ENCODE measurements at places on chromosomes 5 and 9.

DNA sequence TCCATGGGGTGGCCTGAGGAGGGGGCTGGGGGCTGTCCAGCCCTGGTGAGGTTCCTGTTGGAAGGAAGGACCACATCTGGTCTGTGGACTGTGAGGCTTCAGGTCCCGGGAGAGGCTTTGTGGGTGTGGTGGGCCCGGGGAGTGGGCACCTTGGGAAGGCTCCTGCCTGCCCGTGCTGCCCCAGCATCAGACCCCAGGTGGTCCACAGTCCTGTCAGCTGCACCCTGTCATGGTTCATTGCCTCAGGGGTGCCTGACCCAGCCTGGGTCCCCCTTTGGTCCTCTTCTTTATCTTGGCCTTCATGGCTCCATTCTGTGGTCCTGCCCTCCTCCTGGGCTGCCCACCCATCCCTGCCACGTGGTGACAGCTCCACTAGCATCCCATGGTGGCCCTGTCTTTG is 36.7 kb downstream of the WNK2 start:
- DNase-seq, result no peak

DNA sequence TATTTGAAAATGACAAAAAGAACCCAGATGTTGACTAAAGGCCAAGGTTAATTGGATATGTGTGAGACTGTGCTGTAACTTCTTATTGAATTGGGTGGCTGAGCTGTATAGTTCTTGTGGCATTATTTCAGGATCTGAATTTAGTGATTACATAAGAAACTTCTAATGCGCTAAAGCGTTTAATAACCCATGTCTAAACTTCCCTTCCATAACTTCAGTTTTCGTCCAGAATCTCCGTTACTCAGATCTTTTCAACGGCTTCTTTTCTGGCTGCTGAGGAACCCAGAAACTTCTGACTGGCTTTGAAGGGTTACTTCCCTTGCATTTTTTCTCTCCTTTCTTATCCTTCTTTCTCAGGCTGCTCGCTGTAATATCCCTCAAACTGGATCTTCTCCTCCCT is 28.1 kb upstream of the C9orf72 start:
- DNase-seq, result no peak

DNA sequence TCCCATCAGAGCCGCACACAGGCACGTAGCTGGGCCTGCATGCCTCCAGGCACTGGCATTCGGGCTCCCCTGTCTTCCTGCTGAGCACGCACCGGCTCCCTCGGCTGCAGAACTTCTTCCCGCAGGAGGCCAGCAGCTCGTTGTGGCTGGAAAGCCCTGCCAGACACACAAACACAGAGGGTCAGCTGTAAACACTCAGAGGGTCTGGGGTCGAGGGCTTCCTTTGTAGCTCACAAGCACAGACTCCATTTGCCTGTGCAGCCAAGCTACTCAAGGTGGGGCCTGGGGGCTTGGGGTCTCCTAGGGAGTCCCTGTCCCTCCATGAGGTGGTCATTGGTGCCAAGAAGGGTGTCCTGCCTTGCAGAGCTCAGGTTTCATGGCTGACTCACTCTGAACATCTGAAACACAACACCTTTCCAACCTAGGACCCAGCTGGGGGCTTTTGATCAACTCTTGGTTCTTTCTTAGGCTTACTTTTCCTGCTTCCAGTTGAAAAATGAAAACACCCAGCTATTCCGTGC is 211.4 kb downstream of the FSTL4 start:
- no peak for DNase-seq

DNA sequence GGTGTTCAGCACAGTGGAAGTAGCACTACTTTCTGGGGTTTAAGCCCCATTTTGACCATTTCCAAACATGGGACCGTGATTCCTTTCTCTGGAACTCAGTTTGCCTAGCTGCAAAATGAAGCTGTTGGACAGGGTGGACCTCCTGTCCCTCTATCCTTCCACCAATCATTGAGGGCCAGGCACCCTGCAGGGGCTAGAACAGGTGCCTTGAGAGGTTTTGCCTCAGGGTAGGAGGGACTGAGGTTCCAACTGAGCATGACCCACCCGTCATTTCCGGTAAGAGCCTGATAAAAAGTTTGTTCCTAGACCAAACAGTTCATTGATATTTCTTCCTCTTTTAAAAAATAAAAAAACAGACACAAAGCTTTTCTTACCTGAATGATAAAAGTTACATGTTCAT is 116.5 kb downstream of the MVB12B start:
- no peak for DNase-seq

DNA sequence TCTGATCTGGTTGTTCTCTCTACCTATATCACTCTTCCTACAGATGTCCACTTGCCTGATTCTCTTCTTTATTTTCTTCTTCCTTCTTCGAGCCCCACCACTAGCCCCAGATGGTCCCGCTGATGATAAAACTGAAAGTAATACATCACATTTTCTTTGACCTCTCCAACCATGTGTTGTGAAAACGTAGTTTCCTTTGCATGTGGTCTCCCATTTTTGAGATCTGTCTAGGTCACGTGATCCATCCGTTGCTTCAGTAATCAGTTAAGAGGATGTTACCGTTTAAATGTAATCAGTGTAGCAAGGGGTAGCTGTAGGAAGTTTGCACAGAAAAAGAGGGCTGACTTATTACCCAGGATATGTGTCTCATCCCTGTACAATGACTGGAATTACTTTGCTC is 426.3 kb upstream of the TLE4 start:
- DNase-seq, result no peak

DNA sequence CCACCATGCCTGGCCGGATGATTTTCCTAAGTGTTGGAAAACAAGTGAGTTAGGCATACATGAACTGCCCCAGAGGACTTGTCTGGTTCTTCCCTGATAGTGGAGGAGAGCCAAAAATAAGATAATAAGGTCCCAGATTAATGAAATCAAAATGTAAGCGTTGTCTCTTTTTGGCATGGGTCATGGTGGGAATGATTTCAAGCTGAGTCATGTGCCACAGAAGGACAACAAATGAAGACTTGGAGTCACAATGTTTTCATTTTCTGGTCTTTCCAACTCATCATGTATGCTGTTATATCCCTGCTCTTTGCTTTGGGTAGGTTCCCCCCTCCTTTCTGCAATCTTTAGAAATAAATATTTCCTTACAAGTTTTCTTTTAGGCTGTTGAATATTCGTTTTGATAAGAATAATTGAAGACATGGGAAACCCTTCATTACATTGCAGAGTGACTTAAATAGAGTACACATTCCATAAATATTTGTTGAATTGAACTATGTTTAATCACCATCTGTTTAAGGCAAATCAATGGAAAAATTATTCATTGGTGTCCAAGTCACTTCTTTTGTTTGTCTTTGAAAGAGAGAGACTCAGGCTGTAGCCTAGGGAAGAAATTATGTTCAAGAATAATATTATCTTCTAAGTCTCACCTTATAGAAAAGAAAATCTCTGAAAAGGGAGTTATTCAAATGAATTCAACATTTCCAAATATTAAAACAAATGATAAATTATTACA is 196.3 kb downstream of the CSNK1G3 start:
- DNase-seq, result no peak

DNA sequence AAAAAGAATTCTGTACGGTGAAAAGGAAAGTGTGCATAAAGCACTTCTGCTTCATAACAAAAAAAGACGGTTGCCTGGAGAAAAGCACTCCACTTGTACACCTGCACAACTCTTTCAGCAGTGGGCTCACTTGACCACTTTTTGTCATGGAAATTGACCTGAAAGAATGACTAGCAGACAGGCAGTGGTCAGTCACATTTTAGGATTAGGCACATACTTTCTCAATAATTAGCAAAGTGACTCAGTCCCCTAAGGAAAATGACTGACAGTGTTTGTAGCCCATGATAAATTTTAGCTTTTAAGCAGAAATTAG is 169.3 kb downstream of the FANCC start:
- DNase-seq, result no peak

- DNase-seq, result no peak
Observed at GRCh38 chr9:3850098-3850497, 324.3 kb upstream of the RFX3 start.

DNA sequence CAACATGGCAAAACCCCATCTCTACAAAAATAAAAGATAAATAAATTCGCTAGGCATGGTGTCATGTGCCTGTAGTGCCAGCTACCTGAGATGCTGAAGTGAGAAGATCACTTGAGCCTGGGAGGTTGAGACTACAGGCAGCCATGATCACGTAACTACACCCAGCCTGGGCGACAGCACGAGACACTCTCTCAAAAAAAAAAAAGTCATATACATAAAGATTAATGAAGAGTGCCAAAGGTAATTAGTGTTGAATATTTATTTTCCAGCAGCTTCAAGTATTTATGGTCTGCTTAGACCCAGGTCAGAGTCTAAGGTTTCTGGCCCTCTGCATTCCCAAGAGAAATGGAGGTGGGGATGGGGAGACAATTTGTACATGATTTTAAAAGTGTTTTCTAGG is 167.7 kb downstream of the CD180 start:
- DNase-seq, result no peak

GRCh38 chr5:1027631-1028441 is 19.2 kb downstream of the NKD2 start:
- DNase-seq, result no peak

GRCh38 chr9:25677301-25678146 is 720 bp downstream of the TUSC1 start:
- peak; percentile 63 for DNase-seq

GRCh38 chr9:87615136-87615535 is 110.8 kb upstream of the CTSL start:
- no peak for DNase-seq

DNA sequence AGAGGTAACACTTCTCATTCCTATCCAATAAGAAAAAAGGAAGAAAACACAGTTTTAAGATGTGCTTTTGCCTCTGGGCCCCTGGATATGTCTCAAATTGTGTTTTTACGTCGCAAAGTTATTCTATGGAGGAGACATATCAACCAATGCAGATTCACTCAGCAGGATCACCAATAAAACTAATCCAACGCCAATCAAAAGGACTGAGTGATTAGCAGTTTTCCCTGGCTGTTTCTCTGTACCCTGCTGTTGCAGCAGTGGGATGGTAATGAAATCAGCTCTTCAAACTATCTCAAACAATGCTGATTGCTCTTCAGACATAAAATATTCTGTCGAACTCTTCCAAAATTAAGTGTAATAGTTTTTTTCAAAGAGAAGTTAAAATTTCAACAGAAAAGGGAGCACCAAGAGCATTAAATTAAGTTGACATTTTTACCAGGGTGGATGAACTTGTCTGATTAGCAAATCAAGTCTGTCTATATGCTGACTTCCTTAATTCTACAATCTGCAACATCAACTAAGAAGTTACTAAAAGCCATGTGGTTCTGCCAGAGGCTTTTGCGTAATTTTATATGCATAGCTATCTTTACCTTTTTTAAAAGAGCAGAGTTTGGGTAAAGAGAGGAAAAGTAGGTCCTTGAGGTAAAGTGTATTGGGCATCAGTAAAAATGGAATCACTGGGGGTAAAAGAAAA is 9.7 kb upstream of the HK3 start:
- DNase-seq, result no peak

GRCh38 chr5:3194684-3195083 is 400.9 kb upstream of the IRX1 start:
- DNase-seq, result no peak

GRCh38 chr9:104068546-104068945 is 25.6 kb upstream of the SMC2 start:
- no peak for DNase-seq

All from C1 segment of cervical spinal cord (tissue), 14 donors.